ENCODE measurements at places on chromosomes 4 and X. TPM values are rescaled to one million over a fixed set of nuclear protein-coding genes. Genes with fewer than 3 reads are reported as not detected.

DNA sequence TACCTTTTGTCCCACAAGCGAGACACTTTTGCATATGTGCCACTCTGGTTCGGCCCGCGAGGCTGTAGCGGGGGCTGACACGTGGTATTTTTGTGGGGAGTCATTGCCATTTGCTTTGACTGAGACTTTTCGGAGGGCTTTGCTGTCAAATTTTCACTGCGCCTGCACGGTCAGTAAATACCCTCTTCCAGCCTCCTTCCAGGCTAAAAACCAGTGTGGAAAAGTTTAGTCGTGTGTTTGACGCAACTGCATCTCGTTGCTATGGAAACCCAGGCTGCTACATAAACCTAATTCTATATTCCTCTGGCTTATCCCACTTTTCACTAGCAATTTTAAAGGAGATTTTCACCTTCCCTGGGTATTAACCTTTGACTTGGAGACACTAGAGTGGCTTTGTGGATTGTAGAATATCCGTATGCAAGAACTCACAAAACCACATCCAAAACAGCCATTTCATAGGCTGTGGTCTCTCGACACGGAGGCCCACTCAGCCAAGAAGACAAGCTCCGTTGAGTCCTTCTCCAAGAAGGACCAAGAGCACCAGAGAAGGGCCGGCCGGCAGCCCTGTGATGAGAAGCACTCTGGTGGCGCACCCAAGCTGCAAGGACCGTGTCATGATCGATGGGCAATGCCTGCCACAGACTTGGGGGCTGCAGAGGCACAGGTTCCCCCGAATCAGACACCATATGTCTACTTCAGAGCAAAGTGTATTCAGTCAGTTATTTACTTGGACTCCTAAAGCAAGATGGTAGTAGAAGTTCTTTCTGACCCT lies 38.4 kb upstream of the ENPP6 start:
- DNase-seq, result no peak

GRCh38 chr4:40672528-40673522 lies 43.2 kb upstream of the RBM47 start:
- DNase-seq, result peak; percentile 81

- peak; percentile 92 for DNase-seq
These were observed 1.5 kb downstream of the TRIM2 start for GRCh38 chr4:153205757-153206156.

DNA sequence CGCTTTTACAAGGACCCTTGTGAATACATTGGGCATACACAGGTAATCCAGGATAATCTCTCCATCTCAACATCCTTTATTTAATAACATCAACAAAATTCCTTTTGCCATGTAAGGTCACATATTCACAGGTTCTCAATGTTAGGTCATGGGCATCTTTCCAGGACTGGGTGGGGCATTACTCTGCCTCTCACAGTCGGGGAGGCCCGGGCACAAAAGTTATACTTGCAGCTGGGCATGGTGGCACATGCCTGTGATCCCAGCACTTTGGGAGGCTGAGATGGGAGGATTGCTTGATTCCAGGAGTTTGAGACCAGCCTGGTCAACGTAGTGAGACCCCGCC lies 93.7 kb upstream of the AP1S2 start:
- no peak for DNase-seq

GRCh38 chr4:123619326-123619725 lies 222.7 kb downstream of the SPRY1 start:
- no peak for DNase-seq

- DNase-seq, result no peak
These were observed 166.6 kb upstream of the TBL1X start for GRCh38 chrX:9298221-9298620.

DNA sequence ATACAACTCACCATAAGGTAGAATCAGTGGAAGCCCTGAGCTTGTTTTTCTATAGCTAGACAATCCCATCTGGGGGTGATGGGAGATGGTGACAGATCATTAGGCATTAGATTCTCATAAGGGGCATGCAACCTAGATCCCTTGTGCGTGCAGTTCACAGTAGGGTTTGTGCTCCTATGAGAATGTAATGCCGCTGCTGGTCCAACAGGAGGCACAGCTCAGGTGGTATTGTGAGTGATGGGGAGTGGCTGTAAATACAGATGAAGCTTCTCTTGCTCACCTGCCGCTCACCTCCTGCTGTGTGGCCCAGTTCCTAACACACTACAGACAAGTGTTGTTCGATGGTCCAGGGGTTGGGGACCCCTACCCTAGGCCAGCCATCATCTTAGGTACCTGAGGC lies 5.9 kb upstream of the GATB start:
- DNase-seq, result no peak

DNA sequence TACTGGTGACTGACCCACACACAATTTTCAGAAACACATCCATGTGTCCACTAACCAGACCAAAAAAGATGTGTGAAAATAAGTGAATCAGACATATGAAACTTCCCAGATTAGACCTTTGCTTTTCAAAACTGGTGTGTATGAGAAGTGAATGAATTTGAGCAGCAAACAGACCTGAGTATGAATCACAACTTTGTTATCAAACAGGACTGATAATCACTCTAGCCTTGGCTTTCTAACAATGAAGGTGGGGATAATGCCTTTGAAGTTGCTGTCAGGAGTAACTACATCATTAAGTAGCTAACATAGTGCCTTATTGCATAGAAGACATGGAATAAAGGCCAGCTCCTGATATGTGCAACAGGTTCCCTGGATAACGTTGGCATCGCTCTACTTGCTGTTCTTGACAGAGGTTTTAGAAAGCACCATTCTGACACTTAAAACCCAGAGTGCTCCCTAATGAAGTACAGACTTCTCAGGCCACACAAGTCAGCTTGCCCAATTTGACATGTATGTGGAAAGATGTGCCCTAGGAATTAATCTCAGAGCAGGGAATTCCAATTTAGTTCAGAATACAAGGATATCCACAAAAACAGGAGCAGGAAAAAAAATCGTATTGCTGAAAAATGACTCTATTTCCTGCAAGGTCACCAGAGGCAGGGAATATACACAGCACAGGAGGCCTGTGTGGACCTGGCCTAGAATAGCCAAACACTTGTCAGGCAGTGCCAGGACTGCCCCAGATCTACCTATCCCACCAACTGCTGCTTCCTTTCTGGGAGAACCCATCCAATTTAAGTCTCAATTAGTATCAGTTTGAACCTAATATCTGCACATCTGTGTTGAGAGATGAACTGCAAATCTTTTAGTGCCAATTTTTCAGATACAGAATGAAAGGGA lies 87.7 kb downstream of the MAML3 start:
- no peak for DNase-seq

DNA sequence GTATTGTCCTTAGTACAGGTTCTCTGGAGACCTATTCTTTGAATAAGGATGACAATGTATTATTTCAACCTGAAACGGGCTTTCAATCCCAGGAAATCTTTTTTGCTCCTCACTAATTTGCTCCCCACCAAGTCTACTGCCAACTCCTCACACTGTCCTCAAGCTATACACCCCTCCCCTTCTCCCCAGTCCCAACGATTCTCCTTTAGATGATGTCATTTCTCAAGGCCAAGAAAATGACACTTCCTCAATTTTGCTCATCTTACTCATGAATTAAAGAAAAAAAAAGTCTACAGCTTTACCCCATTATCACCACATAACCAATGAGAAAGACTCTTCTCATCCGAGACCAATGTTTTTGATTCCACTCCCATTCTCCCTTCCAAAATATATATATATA lies 20.6 kb downstream of the AP1S2 start:
- no peak for DNase-seq

- no peak for DNase-seq
These were observed 17.3 kb downstream of the CPZ start for GRCh38 chr4:8609824-8610350.

- DNase-seq, result no peak
These were observed 204.5 kb downstream of the ZNF674 start for GRCh38 chrX:46340696-46341095.

GRCh38 chr4:122914292-122914904 lies 8.0 kb downstream of the NUDT6 start:
- peak; percentile 19 for DNase-seq

DNA sequence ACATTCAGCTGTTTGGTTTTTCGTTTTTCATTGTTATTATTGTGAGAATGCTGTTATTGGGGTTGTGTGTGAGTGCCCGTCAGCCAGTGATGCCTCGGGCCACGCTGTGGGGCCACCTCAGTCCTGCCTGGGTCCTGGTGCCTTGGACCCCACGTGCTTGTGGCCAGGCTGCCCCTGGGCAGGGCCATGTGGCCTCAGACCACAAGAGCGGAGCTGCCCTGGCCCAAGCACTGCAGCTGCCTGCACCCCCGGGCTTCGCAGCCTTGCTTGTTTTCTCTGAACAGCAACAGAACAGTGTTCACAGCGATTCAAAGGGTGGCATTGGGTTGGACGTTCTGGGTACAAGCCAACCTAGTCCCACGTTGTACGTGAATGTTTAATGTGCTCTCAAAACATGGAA lies 56.9 kb downstream of the CPLX1 start:
- no peak for DNase-seq

DNA sequence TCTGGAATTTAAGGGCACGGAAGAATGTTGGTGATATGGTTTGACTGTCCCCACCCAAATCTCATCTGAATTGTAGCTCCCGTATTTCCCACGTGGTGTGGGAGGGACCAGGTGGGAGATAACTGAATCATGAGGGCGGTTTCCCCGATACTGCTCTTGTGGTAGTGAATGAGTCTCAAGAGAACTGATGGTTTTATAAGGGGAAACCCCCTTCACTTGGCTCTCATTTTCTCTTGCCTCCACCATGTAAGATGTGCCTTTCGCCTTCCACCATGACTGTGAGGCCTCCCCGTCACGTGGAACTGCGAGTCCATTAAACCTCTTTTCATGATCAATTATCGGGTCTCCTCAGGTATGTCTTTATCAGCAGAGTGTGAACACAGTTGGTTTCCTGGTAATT lies 25.6 kb upstream of the DHRSX start:
- no peak for DNase-seq

GRCh38 chrX:15749642-15750610 lies 11.9 kb downstream of the CA5B start:
- no peak for DNase-seq

The USP51 gene
- total RNA-seq, result 5.8 TPM

The XKRX gene
- total RNA-seq, result 8.7 TPM

The VCX2 gene
- total RNA-seq, result not detected

The STATH gene
- total RNA-seq, result not detected

Data from hepatocyte (in vitro differentiated cells).